Activated CD4-positive, CD25-positive, alpha-beta regulatory T cell (primary cell): ENCODE measurements at places on chromosomes 2 and 18.

DNA sequence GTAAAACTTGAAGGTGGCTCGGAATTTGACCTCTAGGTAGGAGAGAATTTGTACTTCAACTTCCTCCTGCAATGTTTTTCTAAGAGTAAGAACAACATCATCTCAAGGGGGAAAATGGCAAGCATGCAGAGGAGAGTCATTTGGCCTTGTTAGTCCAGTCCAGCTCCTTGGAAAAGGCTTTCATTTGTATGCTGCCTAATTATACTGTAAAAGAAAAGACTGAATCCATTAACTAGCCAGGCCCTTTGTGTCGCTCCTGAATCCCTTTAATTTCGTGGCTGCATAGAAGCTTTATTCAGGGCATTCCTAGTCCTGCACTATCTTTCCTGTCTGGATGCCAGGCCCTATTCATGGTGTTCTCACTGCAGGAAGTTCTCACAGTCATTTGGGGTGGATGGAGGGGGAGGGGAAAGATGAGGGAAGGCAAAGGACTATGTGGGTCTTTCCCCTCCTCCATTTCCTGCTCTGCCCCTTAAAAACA lies 36.0 kb downstream of the PHLPP1 start:
- DNase-seq = no peak

DNA sequence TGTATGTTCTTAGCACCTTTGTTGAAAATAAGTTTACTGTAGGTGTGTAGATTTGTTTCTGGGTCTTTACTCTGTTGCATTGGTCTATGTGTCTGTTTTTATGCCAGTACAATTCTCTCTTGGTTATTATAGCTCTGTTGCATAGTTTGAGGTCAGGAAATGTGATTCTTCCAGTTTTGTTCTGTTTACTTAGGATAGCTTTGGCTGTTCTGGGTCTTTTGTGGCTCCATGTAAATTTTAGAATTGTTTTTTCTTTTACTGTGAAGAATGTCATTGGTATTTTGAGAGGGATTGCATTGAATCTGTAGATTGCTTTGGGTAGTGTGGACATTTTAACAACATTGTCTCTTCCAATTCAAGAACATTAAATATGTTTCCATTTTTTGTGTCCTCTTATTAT lies 69.1 kb downstream of the ANKRD62 start:
- no peak for DNase-seq

DNA sequence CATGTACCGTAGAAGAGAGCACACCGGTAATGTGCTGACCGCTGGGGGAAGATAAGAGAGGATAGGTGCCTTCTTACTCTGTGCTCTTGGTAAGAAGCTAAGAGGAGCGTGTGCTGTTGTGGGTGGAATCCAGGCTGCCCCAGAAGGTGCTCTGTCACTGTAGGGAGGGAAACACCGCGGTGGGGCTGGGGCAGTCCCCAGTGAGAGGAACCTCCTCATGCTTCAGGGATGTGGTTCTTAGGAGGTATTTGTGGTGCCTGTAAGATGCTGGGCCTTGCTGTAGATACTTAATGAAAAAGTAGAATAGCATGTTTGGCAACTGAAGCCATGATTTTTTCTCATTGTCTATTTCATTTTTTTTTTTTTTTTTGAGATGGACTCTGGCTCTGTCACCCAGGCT lies 1.1 kb downstream of the COLEC11 start:
- DNase-seq = no peak

GRCh38 chr2:23988371-23988770 lies 21.5 kb upstream of the MFSD2B start:
- no peak for DNase-seq
